ENCODE measurements at places on chromosomes 3 and 15. TPM values are rescaled to one million over a fixed set of nuclear protein-coding genes. Genes with fewer than 3 reads are reported as not detected.

The ZCWPW2 gene
- total RNA-seq, result 2.0 TPM

The NTRK3 gene
- total RNA-seq, result 25.5 TPM

The MKRN3 gene
- not detected for total RNA-seq

The CEP19 gene
- total RNA-seq, result 1.5 TPM

The CCR9 gene
- total RNA-seq, result 0.22 TPM

The ACOX2 gene
- total RNA-seq, result 18.6 TPM

- DNase-seq, result no peak
Observed at GRCh38 chr3:29754346-29754745, 473.5 kb downstream of the RBMS3 start.

DNA sequence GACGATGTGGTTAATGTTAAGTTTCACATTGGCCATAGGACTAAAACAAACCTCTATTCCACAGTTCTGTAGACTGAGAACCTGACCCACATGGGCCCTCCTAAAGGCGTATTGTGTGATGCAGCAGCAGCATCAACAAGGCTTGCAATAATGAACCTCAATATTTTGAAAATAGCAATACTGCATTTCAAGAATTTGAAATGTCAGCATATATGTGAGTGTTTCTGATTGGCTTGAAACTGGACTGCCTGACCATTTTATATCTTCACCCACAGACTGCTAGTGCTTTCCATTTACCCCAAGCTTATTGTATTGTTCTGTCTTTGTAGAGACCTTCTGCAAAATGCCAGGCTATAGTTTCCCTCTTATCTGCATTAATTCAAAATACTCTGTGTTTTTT lies 1122.3 kb downstream of the IGSF11 start:
- no peak for DNase-seq

- no peak for DNase-seq
Observed at GRCh38 chr3:113054552-113054951, 63.8 kb downstream of the GTPBP8 start.

- no peak for DNase-seq
Observed at GRCh38 chr15:60419753-60420152, 22.0 kb upstream of the ANXA2 start.

GRCh38 chr3:126900859-126901540 lies 81.9 kb upstream of the PLXNA1 start:
- no peak for DNase-seq

DNA sequence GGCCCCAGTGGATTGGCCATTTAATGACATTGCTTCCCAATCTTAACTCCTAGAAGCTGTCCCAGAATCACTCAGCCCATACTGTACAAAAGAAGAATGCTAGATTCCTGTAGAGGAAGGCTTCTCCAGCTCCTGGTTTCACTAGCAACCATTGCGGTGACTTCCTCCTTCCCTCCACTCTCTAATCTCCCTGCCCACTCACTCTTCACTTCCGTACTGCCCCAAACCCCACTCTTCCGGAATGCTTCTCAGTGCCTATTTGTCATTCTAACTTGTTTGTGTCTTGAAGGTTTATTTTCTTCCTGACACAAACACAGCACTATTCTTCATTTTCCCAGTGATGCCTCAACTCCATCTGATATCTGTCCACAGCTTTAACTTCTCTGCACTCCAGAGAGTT lies 97.1 kb upstream of the SPATA16 start:
- DNase-seq, result no peak

DNA sequence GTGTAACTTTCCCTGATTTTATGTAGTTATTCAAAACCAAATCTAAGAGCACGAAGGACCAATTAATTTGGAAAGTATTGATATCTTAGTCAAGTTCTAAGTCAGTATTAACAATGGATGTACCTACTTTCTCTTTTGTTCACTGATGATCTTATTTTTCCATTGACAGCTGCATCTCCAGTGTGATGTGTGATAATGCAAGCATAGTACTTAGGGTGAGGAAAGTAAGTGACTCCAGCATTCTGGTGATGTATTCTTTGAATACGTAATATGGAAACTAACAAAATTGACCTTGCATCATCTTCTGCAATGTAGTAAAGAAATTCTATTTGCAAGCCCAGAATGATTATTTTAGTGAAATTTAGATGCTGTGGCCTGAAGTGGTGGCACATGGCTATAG lies 22.4 kb downstream of the FBXW12 start:
- no peak for DNase-seq

- no peak for DNase-seq
Observed at GRCh38 chr3:82157952-82158351, 396.5 kb upstream of the GBE1 start.

- DNase-seq, result no peak
Observed at GRCh38 chr15:40398413-40398873, 7.2 kb upstream of the IVD start.

DNA sequence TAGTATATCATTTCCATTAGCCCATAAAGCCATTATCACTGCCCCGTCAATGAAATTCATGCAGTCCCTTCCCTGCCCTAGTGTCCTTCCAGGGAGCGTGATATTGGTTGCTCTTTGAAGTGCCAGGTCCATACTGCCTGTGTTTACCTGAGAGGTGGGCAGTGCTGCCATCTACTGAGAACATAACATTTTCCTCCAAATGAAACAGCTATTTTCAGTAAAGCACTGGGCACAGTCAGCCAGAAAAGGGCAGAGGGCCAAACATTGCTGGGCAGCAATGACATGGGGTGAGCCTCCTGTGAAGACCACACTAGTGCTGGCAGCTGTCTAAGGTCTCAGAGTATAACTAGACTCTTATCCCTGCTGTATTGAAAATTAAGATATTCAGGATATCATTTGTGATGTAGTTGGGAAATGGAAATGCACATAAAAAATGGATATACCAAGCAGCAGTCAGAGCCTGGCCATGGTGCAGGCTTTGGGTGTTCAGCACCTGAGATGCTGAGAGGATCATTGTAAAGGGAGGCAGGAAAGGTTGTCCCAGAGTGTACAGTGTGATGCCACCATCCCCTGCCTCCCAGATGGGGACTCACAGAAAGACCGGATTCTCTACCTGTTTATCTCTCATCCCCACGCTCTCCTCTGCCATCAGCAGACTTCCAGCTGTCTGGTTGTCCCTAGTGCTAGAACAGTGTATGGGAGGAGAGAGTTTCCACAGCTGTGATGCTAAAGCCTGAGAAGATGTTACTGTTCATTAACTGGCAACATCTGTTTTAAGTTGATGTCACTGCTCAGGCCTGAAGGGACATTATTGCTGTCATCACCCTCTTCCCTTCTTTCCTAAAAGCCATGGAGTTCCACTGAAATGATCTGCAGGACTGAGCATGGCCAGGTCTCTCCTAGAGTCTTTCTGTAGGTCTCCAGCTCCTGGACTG lies 108.8 kb downstream of the ARNT2 start:
- no peak for DNase-seq

DNA sequence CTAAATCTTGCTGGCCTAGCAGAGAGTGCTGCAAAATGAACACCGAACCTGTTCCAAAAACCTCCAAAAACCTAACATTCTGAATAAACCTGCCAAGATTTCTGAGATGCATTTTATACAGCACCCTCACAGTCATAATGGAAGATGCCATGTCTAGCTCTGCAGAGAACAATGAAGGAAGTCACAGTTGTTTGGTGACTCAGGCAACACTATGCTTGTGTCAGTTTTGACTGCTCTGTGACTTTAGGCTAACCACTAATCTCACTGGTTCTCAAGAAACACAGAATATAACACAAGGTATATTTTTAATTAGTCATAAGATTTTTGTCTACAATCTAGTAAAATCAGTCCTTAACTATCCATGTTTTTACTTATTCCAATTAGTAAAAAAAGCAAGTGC lies 606.6 kb downstream of the TBL1XR1 start:
- DNase-seq, result no peak

- no peak for DNase-seq
Observed at GRCh38 chr3:120280566-120280965, 4.5 kb downstream of the GPR156 start.

DNA sequence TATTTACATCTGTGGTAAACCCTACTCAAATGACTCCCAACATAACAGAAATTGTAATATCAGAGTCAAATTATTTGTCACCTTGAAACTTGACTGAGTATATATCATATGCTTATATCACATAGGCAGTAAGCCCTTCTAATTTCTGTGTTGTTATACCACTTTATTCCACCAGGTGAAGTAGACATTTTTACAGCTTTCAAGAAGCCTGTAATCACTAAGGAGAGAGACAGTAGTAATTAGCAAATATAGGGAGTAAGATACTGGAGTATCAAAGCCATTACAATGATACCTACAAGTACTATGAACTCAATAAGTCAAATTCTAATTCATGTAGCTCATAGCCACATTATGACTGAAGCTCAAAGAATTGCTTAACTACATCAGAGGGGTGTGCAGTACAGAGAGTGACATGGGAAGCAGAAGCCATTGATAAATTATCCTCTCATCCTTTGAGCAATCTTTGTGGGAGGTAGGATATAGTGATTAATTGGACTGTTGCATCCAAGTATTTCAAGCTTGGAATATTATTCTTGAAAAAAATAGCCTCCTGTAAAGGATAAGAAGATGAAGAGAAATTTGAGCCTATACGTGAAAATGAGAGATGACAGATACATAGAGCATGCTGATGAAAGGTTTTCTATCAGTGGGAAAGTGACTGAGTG lies 1005.9 kb downstream of the ZPLD1 start:
- DNase-seq, result no peak
